ENCODE measurements at places on chromosomes 5 and 9. TPM values are rescaled to one million over a fixed set of nuclear protein-coding genes. Genes with fewer than 3 reads are reported as not detected.

RRAGA gene
- total RNA-seq, result 71.8 TPM

- no peak for DNase-seq
- H3K27ac ChIP-seq, result no peak overlapping the region
- H3K27me3 ChIP-seq, result no peaks in the 10 kb centered on the region
- H3K36me3 ChIP-seq, result peaks cover 6% of the 10 kb centered on the region
- H3K4me3 ChIP-seq, result no peak overlapping the region
These were observed 31.1 kb upstream of the GRXCR2 start for GRCh38 chr5:145903867-145904266.

- DNase-seq, result no peak
- peaks cover under 1% of the 10 kb centered on the region for H3K36me3 ChIP-seq
- H3K4me1 ChIP-seq, result peaks cover 4% of the 10 kb centered on the region
- H3K27me3 ChIP-seq, result no peaks in the 10 kb centered on the region
- H3K4me3 ChIP-seq, result no peak overlapping the region
These were observed 45.7 kb upstream of the FANCC start for GRCh38 chr9:95363051-95363841.

TPRN gene
- total RNA-seq, result 9.6 TPM

- H3K4me3 ChIP-seq, result peak overlapping the region; percentile 88
- no peak for DNase-seq
- H3K4me1 ChIP-seq, result peaks cover 31% of the 10 kb centered on the region
- H3K27me3 ChIP-seq, result peaks cover 17% of the 10 kb centered on the region
These were observed 4.4 kb downstream of the HNRNPH1 start for GRCh38 chr5:179618923-179619554.

ENTPD2 gene
- total RNA-seq, result 0.69 TPM

PDZD2 gene
- total RNA-seq, result 23.3 TPM

DNA sequence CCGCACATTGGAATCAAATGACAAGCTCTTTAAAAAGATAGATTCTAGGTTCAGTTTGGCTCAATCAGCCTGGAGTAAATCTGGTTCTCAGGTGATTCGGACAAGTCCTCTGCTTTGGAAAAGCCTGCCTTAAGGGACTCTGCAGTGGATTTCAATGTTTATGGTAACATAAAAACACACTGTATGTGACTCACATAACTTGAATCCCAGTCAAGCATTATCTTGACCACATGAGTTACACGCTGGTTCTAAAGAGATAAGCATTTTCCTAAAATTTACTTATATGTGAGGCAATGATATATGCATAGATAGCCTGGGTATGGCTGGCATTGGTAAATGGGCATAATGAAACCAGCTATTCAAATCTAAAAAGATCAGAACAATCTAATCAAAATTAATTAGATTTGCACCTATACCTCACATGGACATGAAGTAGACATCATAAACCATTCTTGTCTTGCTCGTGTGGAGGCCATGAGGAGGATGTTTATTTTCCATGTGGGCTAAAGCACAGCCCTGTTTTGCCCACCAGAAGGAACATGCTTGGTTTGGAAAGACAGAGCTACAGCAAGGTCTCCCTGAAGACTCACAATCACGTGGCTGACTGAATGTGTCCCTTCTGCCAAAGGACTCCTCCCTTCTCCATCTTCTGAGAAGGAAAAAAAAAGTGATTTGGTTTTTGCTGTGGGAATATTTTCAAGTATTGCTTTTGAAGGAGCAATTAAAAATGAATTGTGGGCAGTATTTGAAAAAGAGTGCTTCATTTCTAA is 351.7 kb downstream of the DIRAS2 start:
- H3K36me3 ChIP-seq, result no peaks in the 10 kb centered on the region
- H3K4me1 ChIP-seq, result peaks cover 12% of the 10 kb centered on the region
- no peak overlapping the region for H3K4me3 ChIP-seq
- H3K27me3 ChIP-seq, result no peaks in the 10 kb centered on the region

DNA sequence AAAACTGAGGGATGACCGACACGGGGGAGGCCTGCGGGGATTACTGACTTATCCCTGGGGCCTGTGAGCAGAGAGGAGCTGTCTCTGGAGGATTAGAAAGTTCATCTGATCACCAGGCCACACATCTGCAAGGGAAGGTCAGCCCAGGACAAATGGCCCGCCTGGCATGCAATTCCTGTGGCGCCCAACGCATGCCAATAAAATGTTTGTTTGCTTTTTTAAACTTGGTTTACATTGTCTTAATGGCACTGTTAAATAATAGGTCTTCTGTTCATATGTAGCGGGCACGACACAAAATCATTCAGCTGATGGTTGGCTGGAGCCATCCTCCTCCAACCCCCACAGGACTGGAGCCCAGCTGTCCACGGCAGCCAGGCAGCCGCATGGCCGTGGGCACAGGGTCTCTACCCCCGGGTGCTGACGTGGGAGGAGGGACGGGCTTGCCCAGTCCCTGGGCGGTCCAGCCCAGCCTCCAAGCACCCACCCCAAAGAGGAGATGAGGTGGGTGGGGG is 41.0 kb upstream of the SLC12A7 start:
- no peak for DNase-seq
- H3K27ac ChIP-seq, result no peak overlapping the region
- H3K36me3 ChIP-seq, result peaks cover 8% of the 10 kb centered on the region
- peaks cover 15% of the 10 kb centered on the region for H3K27me3 ChIP-seq
- H3K4me3 ChIP-seq, result no peak overlapping the region

GPR150 gene
- total RNA-seq, result not detected

TAF1L gene
- not detected for total RNA-seq

DNA sequence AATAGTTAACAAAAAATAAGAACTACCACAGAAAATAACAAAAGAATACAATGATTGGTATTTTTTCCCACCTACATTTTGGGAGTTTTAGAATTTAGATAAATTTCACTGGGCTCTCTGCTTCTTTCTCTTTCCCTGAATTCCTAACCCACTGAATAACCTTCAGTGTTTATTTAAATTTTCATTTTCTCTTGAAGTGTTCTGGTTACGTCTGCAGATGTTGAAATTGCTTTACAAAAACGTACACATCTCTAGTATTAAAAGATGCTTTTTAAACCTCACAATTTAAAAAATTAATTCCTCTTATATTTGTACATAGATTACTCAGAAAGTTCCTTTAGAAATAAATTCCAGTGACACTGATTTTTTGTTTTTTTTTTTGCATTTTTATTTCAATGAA is 158.7 kb upstream of the TUT7 start:
- H3K27ac ChIP-seq, result no peak overlapping the region
- H3K4me3 ChIP-seq, result no peak overlapping the region
- H3K4me1 ChIP-seq, result no peaks in the 10 kb centered on the region
- no peaks in the 10 kb centered on the region for H3K27me3 ChIP-seq

- no peaks in the 10 kb centered on the region for H3K27me3 ChIP-seq
- H3K27ac ChIP-seq, result no peak overlapping the region
- DNase-seq, result no peak
- H3K4me1 ChIP-seq, result no peaks in the 10 kb centered on the region
These were observed 12.3 kb downstream of the IFNA21 start for GRCh38 chr9:21154018-21154608.

DNA sequence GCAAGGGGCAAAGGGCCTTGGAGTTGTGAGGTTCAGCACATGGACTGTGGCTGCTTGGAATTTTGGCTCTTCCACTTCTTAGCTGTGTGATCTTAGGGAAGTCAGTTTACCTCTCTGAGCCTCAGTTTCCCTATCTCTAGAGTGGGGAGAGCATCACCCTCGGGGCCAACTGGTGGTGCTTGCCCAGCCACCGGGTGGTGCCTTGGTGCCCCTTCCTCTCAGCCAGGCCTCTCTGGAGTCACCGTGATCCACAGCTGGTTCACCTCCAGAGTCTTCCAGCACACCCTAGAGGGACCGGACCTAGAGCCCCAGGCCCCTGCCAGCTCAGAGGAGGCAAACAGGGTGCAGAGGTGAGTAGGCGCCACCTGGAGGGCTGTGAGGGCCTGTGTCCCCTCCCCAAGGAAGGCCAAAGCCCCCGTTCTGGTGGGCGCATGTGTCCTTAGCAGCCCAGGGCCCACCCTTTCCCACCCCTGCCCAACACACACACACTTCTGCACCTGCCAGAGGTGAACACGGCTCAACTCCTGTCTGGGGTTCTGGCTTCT is 7.7 kb downstream of the ADGRD2 start:
- DNase-seq, result no peak
- H3K27me3 ChIP-seq, result peaks cover 3% of the 10 kb centered on the region
- no peak overlapping the region for H3K4me3 ChIP-seq
- no peak overlapping the region for H3K27ac ChIP-seq
- H3K36me3 ChIP-seq, result peaks cover 7% of the 10 kb centered on the region

DNA sequence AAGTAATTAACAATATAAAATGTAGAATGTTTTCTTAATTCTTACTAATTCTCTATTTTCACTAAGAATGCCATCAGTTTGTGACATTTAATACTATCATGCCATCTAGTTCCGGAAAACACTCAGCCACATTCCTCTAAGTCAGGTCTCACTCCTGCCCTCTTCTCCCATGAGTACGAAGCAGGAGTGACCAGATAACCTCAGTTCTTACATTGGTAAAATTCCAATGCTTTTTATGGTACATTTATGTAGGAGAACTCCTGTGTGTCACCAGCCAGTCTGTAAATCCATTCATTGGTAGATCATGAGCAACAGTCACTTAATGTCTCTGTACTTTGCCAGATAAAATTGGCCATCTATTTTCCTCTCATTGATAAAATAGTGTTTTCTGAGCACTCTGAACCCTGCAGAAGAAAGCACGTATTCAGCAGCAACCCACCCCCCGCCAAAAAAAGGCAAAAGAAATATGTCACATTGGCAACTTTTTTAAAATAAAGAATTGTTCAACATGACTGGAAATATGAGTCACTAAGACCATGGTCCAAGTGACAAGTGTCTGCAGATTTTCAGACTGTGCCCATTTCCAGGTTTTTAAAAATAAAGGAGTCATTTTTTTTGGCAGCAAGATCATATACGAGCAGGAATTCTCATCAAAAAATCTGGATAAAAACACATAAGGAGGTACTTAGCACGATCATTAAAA is 11.8 kb downstream of the GLIS3 start:
- H3K27me3 ChIP-seq, result no peaks in the 10 kb centered on the region
- no peak for DNase-seq
- no peak overlapping the region for H3K4me3 ChIP-seq
- no peaks in the 10 kb centered on the region for H3K36me3 ChIP-seq
- no peak overlapping the region for H3K27ac ChIP-seq

IFNA16 gene
- total RNA-seq, result not detected

DNA sequence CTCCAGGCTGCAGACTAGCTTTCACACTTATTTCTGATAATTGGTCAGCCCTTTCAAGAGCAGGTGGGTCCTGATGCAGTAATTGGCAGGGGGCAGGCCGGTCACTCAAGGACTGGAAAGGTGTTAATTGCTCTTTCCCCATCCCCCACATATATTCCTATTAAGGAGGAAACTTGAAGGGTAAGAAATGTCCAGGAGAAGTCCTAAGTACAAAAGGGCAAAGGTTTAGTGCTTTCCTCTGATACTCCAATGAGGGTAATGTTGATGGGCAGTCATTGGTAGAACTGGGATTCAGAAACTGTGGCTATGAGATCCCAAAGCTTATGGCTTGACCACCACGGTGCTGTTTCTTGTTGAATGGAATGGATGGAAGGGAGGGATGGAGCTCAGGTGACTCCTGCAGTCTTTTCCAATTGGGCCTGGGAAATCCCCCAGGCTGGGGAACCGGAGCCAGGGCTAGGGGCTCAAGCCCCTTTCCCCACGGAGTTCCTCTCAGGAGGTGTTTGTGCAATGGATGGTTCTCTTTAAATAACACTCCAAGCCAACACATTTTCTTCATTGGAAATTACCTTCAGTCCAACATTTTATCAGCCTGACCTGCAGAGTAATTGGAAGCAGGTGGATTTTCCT is 103.2 kb upstream of the ALDH1B1 start:
- H3K27ac ChIP-seq, result no peak overlapping the region
- no peak for DNase-seq
- no peak overlapping the region for H3K4me3 ChIP-seq
- peaks cover 25% of the 10 kb centered on the region for H3K4me1 ChIP-seq
- H3K27me3 ChIP-seq, result peaks cover 8% of the 10 kb centered on the region
- no peaks in the 10 kb centered on the region for H3K36me3 ChIP-seq

DNA sequence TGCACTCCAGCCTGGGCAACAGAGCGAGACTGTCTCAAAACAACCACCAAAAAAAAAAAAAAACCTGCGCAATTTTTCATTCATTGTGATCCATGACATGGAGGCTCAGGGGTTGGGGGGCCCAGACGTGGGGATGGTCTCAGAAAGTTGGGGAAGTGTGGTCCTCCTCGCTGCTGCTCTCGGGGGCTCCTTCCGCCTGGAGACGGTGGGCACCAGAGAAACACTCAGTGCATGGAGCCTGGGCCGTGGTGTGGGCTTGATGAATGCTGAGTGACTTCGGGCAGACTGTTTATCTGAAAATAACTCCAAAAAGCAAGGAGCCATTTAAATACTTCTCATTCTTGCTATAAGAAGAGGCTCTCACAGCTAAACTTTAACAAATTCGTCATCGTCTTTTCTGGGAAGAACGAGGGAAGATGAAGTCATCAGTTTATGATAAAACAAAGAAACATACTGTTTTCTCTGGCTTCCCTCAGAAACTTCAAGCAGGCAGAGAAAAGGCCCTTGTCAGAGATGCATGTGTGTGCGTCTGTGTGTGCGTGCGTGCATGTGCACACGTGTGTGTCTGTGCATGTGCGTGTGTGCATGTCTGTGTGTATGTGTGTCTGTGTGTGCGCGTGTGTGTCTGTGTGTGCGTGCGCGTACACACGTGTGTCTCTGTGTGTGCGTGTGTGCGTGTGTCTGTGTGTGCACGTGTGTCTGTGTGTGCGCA is 35.0 kb downstream of the RASGEF1C start:
- peak overlapping the region; percentile 20 for H3K27ac ChIP-seq
- peaks cover 29% of the 10 kb centered on the region for H3K4me1 ChIP-seq
- peaks cover 5% of the 10 kb centered on the region for H3K27me3 ChIP-seq
- H3K36me3 ChIP-seq, result peaks cover 4% of the 10 kb centered on the region
- DNase-seq, result no peak

SPINK7 gene
- not detected for total RNA-seq

DNA sequence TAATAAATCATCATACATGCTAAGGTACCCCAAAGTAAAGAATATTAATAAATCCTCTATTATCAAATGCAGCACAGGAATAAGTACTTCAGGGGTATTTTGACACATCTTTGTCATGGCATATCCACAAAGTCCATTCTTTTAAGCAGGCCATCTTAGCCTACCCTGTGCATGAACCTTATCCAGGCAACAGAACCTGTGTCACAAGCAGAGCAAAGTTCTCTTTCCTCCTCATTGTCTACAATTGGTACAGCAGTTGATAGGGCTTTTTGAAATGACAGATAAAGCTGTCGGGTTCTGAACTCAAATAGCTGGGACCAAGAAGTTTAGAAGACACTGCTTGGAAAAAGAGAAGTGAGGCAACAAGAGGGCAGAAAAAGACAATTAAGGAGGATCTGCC is 30.8 kb upstream of the PURA start:
- no peak for DNase-seq
- no peak overlapping the region for H3K4me3 ChIP-seq
- H3K27ac ChIP-seq, result no peak overlapping the region
- no peaks in the 10 kb centered on the region for H3K27me3 ChIP-seq
- no peaks in the 10 kb centered on the region for H3K4me1 ChIP-seq
- no peaks in the 10 kb centered on the region for H3K36me3 ChIP-seq

- peaks cover 29% of the 10 kb centered on the region for H3K4me1 ChIP-seq
- peaks cover 5% of the 10 kb centered on the region for H3K36me3 ChIP-seq
- DNase-seq, result no peak
- peak overlapping the region; percentile 69 for H3K4me3 ChIP-seq
These were observed 729 bp upstream of the HAND1 start for GRCh38 chr5:154478752-154479159.
